ENCODE measurements at places on chromosomes 16 and 17. TPM values are rescaled to one million over a fixed set of nuclear protein-coding genes. Genes with fewer than 3 reads are reported as not detected.

- no peaks in the 10 kb centered on the region for H3K36me3 ChIP-seq
- peaks cover 56% of the 10 kb centered on the region for H3K4me1 ChIP-seq
- H3K27me3 ChIP-seq: no peaks in the 10 kb centered on the region
- peak within 1 kb of the TSS; percentile 67 for H3K4me3 ChIP-seq
Observed at GRCh38 chr16:10942352-10943063, at the start of gene DEXI. DEXI (minus strand) TSS chr16:10942468; CDS start chr16:10942005, 463 bp downstream.

DNA sequence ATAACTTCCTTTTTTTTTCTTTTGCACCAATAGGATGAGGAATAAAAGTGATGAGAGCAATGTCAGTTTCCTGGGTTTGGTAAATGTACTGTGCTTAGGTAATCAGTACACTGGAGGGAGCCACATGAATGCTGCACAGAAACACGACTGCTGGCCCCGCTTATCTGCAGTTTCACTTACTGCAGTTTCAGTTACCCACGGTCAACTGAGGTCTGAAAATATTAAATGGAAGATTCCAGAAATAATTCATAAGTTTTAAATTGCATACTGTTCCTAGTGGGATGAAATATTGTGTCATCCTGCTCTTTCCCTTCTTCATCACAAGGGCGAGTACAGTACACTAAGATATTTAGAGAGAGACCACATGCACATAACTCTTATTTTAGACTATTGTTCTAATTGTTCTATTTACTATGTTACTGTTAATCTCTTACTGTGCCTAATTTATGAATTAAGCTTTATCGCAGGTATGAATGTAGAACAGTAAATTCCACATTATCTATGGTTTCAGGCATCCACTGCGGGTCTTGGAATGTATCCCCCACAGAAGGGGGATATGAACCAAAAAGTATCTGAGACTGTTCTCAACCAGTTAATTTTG lies 6.4 kb upstream of the LGALS3BP start:
- no peaks in the 10 kb centered on the region for H3K27me3 ChIP-seq
- peak; percentile 12 for DNase-seq
- H3K27ac ChIP-seq: no peak overlapping the region
- no peaks in the 10 kb centered on the region for H3K36me3 ChIP-seq
- H3K4me3 ChIP-seq: peak overlapping the region; percentile 53

- H3K36me3 ChIP-seq: no peaks in the 10 kb centered on the region
- no peak for DNase-seq
- H3K27ac ChIP-seq: no peak overlapping the region
- H3K27me3 ChIP-seq: peaks cover 81% of the 10 kb centered on the region
Observed at GRCh38 chr17:35448899-35449227, 297 bp upstream of the SLFN13 start.

GRCh38 chr17:16928406-16929034 lies 43.4 kb downstream of the TNFRSF13B start:
- no peaks in the 10 kb centered on the region for H3K4me1 ChIP-seq
- DNase-seq: no peak
- no peaks in the 10 kb centered on the region for H3K36me3 ChIP-seq
- no peak overlapping the region for H3K4me3 ChIP-seq
- H3K27me3 ChIP-seq: no peaks in the 10 kb centered on the region

- H3K27ac ChIP-seq: no peak overlapping the region
- H3K4me1 ChIP-seq: peaks cover 5% of the 10 kb centered on the region
- no peak for DNase-seq
- no peaks in the 10 kb centered on the region for H3K27me3 ChIP-seq
- H3K4me3 ChIP-seq: no peak overlapping the region
Observed at GRCh38 chr17:50388728-50389127, 8.6 kb downstream of the LRRC59 start.

Gene PRAC1
- not detected for total RNA-seq

GRCh38 chr16:69056421-69056820 lies 49.0 kb upstream of the HAS3 start:
- no peak overlapping the region for H3K27ac ChIP-seq
- DNase-seq: no peak
- H3K4me3 ChIP-seq: no peak overlapping the region

DNA sequence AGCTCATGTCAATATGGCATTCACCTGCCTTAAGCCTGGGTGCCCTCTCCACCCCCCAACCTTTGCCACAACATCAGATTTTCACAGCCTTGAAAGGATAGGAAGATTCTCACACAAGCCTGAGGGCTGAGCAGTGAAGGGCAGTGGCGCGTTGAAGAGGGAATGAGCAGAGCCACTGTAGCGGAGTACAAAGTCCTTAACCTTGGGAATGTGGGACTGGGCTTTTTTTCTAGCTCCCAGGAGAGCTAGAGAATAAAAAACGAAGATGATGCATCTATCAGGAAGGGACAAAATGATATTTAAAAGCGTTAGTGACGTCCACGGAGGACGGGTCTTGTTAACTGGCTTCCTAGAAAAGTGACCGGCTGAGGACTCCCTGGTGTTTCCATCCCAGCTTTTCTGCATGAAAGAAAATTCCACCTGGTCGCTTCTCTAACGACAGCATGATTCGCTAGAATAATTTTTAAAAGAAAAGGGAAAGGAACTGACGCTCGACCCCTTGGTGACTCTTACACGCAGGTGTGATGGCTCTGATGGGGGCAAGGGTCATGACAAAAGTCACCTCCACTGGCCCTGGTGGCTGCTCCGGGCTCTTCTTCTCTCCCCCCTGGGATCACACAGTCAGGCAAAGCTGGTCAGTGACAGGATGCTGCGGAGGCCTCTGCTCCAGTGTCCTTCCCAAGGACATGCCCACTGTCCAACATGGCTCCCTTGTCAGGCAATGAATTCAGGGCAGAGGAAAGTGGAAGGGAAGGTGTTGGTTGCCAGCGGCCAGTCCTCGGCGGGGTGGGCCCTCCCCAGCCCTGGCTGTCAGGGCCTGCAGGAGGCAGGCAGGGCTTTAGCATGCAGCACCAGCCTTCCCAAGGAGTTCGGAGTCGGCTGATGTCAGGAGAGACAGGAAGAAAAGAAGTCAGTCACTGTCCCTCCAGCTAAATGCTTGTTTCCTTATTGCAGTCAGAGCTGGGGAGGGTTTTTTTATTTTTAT lies 58.4 kb upstream of the IRX3 start:
- H3K4me1 ChIP-seq: peaks cover 10% of the 10 kb centered on the region
- H3K27ac ChIP-seq: no peak overlapping the region
- H3K27me3 ChIP-seq: no peaks in the 10 kb centered on the region
- no peak overlapping the region for H3K4me3 ChIP-seq
- DNase-seq: no peak

Gene DOC2A
- 0.89 TPM for total RNA-seq

- no peaks in the 10 kb centered on the region for H3K27me3 ChIP-seq
- DNase-seq: no peak
- peaks cover 7% of the 10 kb centered on the region for H3K4me1 ChIP-seq
- peak overlapping the region; percentile 50 for H3K27ac ChIP-seq
- peak overlapping the region; percentile 72 for H3K4me3 ChIP-seq
Observed at GRCh38 chr16:2250652-2251295, 613 bp downstream of the ECI1 start.

GRCh38 chr17:78965491-78965924 lies 14.2 kb downstream of the LGALS3BP start:
- H3K27me3 ChIP-seq: no peaks in the 10 kb centered on the region
- H3K4me1 ChIP-seq: peaks cover 9% of the 10 kb centered on the region
- H3K27ac ChIP-seq: no peak overlapping the region
- no peak overlapping the region for H3K4me3 ChIP-seq
- DNase-seq: no peak

GRCh38 chr17:35870906-35871819 lies 2.5 kb upstream of the HEATR9 start:
- no peak for DNase-seq
- H3K27ac ChIP-seq: no peak overlapping the region
- peaks cover 4% of the 10 kb centered on the region for H3K4me1 ChIP-seq
- H3K27me3 ChIP-seq: no peaks in the 10 kb centered on the region
- H3K36me3 ChIP-seq: no peaks in the 10 kb centered on the region
- H3K4me3 ChIP-seq: no peak overlapping the region

Gene CLEC3A
- not detected for total RNA-seq

Data from astrocyte (in vitro differentiated cells and primary cell).